ENCODE measurements at places on chromosomes 4 and X. TPM values are rescaled to one million over a fixed set of nuclear protein-coding genes. Genes with fewer than 3 reads are reported as not detected.

MAMLD1 gene
- 15.3 TPM for total RNA-seq

GABRQ gene
- total RNA-seq: 5.3 TPM

HERC6 gene
- total RNA-seq: 9.5 TPM

RAB40AL gene
- total RNA-seq: 1.6 TPM

LEF1 gene
- 10.7 TPM for total RNA-seq

FHIP1A gene
- total RNA-seq: 15.3 TPM

RAB9A gene
- total RNA-seq: 27.2 TPM

AFF2 gene
- 7.6 TPM for total RNA-seq

CBR4 gene
- total RNA-seq: 24.8 TPM

FAM9C gene
- not detected for total RNA-seq

VCX3B gene
- not detected for total RNA-seq

PRRG1 gene
- total RNA-seq: 28.9 TPM

BCOR gene
- total RNA-seq: 42.0 TPM

TMEM271 gene
- not detected for total RNA-seq

CSAG2 gene
- not detected for total RNA-seq

Data from sciatic nerve (tissue), 2 donors.